ENCODE measurements at places on chromosomes 7 and 10. TPM values are rescaled to one million over a fixed set of nuclear protein-coding genes. Genes with fewer than 3 reads are reported as not detected.

Gene SLC29A4
- 0.99 TPM for total RNA-seq

Gene NUDT5
- 34.4 TPM for total RNA-seq

Gene ARF5
- 146 TPM for total RNA-seq

Gene STEAP4
- not detected for total RNA-seq

Gene AGFG2
- 74.2 TPM for total RNA-seq

Gene MOSPD3
- total RNA-seq = 5.2 TPM

Gene FRMPD2
- total RNA-seq = under 0.01 TPM

Gene MOGAT3
- total RNA-seq = not detected

Gene C10orf67
- total RNA-seq = not detected

Gene CXCL12
- 7.1 TPM for total RNA-seq

Gene PRLHR
- not detected for total RNA-seq

Gene CYP26C1
- total RNA-seq = 0.44 TPM

Gene GPR26
- not detected for total RNA-seq

Gene KAZALD1
- total RNA-seq = 0.44 TPM

Gene MAD1L1
- total RNA-seq = 46.0 TPM

Gene PNLIPRP3
- total RNA-seq = not detected

Gene UBE3C
- total RNA-seq = 88.3 TPM

Gene SLC18A3
- total RNA-seq = not detected

Gene RSPH10B
- 0.20 TPM for total RNA-seq
